ENCODE measurements at places on chromosomes 12 and 14. TPM values are rescaled to one million over a fixed set of nuclear protein-coding genes. Genes with fewer than 3 reads are reported as not detected.

KIF5A gene
- total RNA-seq = 42.8 TPM

ADAM20 gene
- 1.6 TPM for total RNA-seq

ACSS3 gene
- 4.1 TPM for total RNA-seq

MIS18BP1 gene
- total RNA-seq = 17.9 TPM

All from frontal cortex (tissue), 4 donors.